Activated naive CD4-positive, alpha-beta T cell treated with anti-CD3 and anti-CD28 coated beads, Interleukin-2, amount 50 U/mL, for 72 hours (primary cell): ENCODE measurements at places on chromosomes 4 and X.

DNA sequence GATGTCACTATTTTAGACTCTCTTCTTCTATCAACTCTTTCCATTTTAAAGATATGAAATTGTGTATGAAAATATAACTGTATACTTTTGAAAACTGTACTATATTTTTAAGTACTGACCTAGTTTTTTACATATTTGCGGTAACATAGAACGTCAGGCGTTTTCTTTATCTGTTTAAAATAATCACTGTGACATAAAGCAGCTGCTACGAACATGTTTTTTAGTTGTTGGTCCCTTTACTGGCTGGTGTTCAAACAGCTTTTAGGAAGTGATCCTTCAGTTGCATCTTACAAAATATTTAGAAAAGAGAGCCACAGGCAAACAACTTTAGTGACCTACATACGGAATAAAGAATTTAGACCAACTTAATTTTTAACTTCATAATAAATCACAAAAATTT is 73.1 kb downstream of the METTL14 start:
- DNase-seq: no peak

GRCh38 chrX:152896450-152896849 is 1.4 kb upstream of the ZNF185 start:
- no peak for DNase-seq

DNA sequence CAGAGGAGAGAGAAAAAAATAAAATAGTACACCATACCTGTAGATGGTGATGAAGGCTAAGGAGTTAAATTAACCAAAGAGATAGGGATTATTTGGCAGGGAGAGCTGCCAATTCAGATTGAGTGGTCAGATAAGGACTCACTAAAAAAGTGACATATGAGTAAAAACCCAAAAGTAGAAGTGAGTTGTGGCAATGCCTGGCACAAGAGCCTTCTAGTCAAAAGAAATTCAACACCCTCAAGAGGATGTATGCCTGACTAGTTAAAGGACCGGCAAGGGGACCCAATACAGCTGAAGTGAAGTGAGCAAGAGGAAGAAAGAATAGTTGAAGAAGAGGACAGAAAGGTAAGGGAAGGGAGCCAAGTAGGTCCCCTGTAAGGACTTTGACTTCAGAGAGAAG is 34.9 kb downstream of the ELF2 start:
- DNase-seq: no peak

GRCh38 chr4:29970626-29971025 is 749.5 kb upstream of the PCDH7 start:
- no peak for DNase-seq

GRCh38 chr4:106231931-106232330 is 84.1 kb downstream of the TBCK start:
- no peak for DNase-seq
